SJCRH30 (cell line): ENCODE measurements at places on chromosomes 4 and X.
A peak's percentile ranks its signal among the peaks of the same experiment; 100 is the strongest.

GRCh38 chr4:93645120-93645519 lies 183.4 kb upstream of the ATOH1 start:
- H3K36me3 ChIP-seq = no peaks in the 10 kb centered on the region
- H3K27ac ChIP-seq = no peak overlapping the region
- no peak overlapping the region for H3K4me3 ChIP-seq
- H3K27me3 ChIP-seq = no peaks in the 10 kb centered on the region
- H3K4me1 ChIP-seq = no peaks in the 10 kb centered on the region
- no peak for DNase-seq

- H3K27ac ChIP-seq = no peak overlapping the region
- no peaks in the 10 kb centered on the region for H3K27me3 ChIP-seq
- H3K36me3 ChIP-seq = no peaks in the 10 kb centered on the region
- no peak overlapping the region for H3K4me3 ChIP-seq
- H3K4me1 ChIP-seq = no peaks in the 10 kb centered on the region
- DNase-seq = no peak
These were observed 232.1 kb upstream of the ARSJ start for GRCh38 chr4:114211556-114211955.

DNA sequence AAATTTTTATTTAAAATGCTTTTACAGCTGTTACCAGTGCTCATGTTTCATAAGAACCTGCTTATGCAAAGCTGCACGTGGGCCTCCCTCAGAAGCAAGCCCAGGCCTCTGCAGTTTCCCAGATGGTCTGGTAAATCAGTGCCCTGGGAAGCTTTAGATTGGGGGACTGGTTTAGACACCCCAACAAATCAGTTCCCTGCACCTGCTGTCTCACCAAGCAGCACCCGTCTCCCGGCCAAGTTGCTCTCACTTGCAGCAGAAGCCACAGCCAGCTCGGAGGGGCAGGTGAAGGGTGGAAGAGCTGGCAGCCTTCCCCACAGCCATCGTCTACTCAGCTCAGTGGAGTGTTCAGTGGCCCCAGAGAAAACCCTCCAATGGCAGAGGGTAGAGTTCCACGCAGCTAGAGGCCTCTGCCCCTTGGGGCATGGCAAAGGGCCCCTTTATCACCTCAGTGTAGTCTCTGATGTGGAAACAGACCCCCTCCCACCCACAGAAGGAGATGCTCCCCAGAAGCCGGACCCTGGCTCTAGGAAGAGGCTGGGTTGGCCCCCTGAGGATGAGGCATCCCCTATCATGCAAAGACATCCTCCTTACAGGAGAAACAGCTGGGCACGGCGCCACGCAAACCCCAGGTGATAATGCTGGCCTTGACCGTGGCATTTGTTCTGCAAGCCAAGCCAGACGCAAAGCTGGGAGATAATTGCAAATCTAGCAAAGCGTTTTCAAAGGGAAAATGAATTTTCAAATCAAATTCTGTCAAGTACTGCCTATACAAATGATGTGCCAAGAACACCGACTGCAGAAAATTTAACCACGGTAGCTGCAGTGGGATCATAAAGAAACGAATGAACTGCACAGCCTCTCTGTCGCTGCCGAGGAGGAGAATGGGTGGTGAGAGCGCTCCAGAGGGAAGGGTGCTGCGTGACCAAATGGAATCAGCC lies 51.9 kb downstream of the ZFYVE28 start:
- DNase-seq = no peak
- no peak overlapping the region for H3K4me3 ChIP-seq
- H3K36me3 ChIP-seq = no peaks in the 10 kb centered on the region
- H3K4me1 ChIP-seq = peaks cover 28% of the 10 kb centered on the region
- H3K27me3 ChIP-seq = no peaks in the 10 kb centered on the region
- no peak overlapping the region for H3K27ac ChIP-seq

DNA sequence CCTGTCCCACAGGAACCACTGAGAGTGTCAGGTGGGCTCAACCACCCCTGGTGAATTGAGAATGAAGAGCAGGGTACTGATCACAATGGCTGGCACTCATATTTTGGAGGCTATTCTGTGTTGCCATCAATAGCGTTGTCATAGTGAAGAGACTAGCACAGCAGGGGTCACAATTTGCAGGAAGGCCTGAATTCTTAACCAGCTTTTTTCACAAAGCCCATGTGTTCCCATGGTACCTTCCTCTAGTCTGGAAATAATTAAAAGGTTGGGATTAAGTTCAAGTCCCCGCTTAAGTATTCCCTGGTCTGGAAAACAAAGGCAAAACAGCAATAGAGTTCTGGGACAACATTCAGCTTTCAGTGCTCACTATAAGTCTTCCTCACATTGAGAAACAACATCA lies 1051.7 kb downstream of the C4orf33 start:
- no peak for DNase-seq
- H3K27me3 ChIP-seq = no peaks in the 10 kb centered on the region
- H3K4me3 ChIP-seq = no peak overlapping the region
- H3K4me1 ChIP-seq = no peaks in the 10 kb centered on the region
- H3K36me3 ChIP-seq = no peaks in the 10 kb centered on the region
- H3K27ac ChIP-seq = no peak overlapping the region

- H3K4me1 ChIP-seq = no peaks in the 10 kb centered on the region
- no peak overlapping the region for H3K4me3 ChIP-seq
- no peaks in the 10 kb centered on the region for H3K27me3 ChIP-seq
- no peaks in the 10 kb centered on the region for H3K36me3 ChIP-seq
- DNase-seq = no peak
These were observed 91.1 kb downstream of the RBM46 start for GRCh38 chr4:154872198-154872597.

DNA sequence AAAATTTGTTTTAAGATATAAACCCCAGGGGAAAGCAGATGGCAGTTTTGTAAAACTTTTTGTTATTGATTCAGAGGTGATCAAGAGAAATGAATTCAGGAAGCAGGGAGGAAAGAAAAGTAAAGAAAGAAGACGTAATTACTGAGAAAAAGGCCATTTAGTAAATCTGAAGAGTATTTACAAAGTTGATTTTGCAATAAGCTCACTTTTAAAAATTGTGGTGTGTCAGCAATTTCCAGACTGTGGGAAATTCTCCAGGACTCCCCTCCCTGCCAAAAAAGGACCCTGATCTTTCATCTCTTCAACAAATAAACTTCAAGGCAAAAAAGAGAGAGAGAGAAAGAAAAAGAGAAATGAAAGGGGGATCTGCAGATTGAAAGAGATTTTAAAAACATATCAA lies 36.6 kb downstream of the PCYT1B start:
- no peaks in the 10 kb centered on the region for H3K27me3 ChIP-seq
- no peak for DNase-seq
- no peaks in the 10 kb centered on the region for H3K4me1 ChIP-seq
- H3K36me3 ChIP-seq = no peaks in the 10 kb centered on the region

DNA sequence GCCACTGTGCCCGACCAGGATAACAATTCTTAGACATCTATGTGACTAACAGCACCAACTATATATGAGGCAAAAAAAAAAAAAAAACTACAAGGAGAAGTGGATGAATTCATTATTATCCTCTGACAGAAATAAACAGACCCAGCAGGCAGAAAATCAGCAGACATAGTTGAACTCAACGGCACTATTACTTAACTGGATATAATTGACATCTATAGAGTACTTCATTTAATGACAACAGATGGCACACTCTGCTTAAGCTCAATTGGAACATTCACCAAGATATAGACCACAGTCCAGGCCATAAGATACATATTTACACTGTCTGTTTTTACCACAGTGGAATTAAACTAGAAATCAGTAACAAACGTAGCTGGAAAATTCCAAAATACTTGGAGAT lies 13.3 kb downstream of the CLDN22 start:
- H3K4me1 ChIP-seq = no peaks in the 10 kb centered on the region
- no peaks in the 10 kb centered on the region for H3K27me3 ChIP-seq

DNA sequence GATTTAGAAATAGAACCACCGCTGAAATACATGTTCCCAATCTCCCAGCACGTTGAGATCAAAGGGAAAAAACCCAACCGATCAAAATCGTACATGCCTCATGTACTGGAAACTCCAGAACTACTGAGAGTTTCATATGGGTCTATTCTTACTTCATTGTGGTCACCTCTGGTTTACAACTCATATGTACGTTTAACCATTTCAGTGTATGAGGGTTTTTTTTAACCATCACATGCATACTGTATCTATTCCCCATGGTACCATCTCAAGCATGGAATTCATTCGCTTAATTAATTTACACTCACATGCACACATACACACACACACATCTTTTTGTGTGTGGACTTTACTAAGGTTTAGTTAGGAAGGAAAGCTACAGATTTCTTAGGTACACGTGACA lies 46.0 kb upstream of the CLNK start:
- peaks cover 3% of the 10 kb centered on the region; the same call in 1 of the 2 replicates for H3K27me3 ChIP-seq
- DNase-seq = no peak
- no peak overlapping the region for H3K27ac ChIP-seq

GRCh38 chrX:108947205-108947604 lies 210.8 kb upstream of the IRS4 start:
- H3K27me3 ChIP-seq = no peaks in the 10 kb centered on the region
- no peak overlapping the region for H3K4me3 ChIP-seq
- no peak for DNase-seq
- H3K36me3 ChIP-seq = no peaks in the 10 kb centered on the region

- no peaks in the 10 kb centered on the region for H3K4me1 ChIP-seq
- no peaks in the 10 kb centered on the region for H3K27me3 ChIP-seq
- no peak overlapping the region for H3K4me3 ChIP-seq
- no peak overlapping the region for H3K27ac ChIP-seq
- no peaks in the 10 kb centered on the region for H3K36me3 ChIP-seq
- DNase-seq = no peak
These were observed 109.7 kb upstream of the PNPLA4 start for GRCh38 chrX:8036914-8037313.

DNA sequence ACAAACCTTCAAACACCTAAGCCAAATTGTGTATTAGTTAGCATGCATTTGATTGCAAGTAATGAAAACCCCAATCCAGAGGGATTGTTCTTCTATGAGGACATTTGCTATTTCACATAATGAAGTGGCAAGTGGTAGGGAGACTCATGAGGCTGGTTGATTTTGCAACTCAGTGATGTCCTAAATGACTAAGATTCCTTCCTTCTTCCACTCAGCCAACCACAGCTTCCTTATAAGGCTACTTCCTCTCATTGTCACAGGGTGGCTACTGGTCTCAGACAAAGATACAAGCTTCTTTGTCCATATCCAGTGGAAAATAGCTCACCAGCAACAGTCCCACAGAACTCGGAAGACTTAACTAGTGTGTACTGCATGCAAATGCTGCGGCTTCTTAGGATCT lies 5.3 kb upstream of the OTC start:
- H3K27ac ChIP-seq = no peak overlapping the region

- no peaks in the 10 kb centered on the region for H3K36me3 ChIP-seq
- DNase-seq = peak; percentile 88
- H3K27ac ChIP-seq = no peak overlapping the region; the same call in 1 of the 2 replicates
- H3K27me3 ChIP-seq = no peaks in the 10 kb centered on the region
- peaks cover 10% of the 10 kb centered on the region for H3K4me1 ChIP-seq
- H3K4me3 ChIP-seq = peak overlapping the region; percentile 14
These were observed 29.0 kb upstream of the CCNG2 start for GRCh38 chr4:77127837-77128621.

GRCh38 chr4:138475116-138475515 lies 233.0 kb upstream of the SLC7A11 start:
- peak overlapping the region; percentile 79 for H3K27ac ChIP-seq
- DNase-seq = no peak
- peaks cover 29% of the 10 kb centered on the region for H3K4me1 ChIP-seq
- no peaks in the 10 kb centered on the region for H3K36me3 ChIP-seq
- H3K27me3 ChIP-seq = no peaks in the 10 kb centered on the region

- H3K4me1 ChIP-seq = no peaks in the 10 kb centered on the region
- H3K27ac ChIP-seq = no peak overlapping the region
- no peak for DNase-seq
- no peak overlapping the region for H3K4me3 ChIP-seq
- no peaks in the 10 kb centered on the region for H3K36me3 ChIP-seq
- H3K27me3 ChIP-seq = no peaks in the 10 kb centered on the region
These were observed 1.6 kb downstream of the KDR start for GRCh38 chr4:55123791-55124190.

- no peak overlapping the region for H3K4me3 ChIP-seq
- DNase-seq = peak; percentile 30
- no peaks in the 10 kb centered on the region for H3K27me3 ChIP-seq
- H3K27ac ChIP-seq = no peak overlapping the region
These were observed 43.0 kb upstream of the SCOC start for GRCh38 chr4:140330311-140330900.

DNA sequence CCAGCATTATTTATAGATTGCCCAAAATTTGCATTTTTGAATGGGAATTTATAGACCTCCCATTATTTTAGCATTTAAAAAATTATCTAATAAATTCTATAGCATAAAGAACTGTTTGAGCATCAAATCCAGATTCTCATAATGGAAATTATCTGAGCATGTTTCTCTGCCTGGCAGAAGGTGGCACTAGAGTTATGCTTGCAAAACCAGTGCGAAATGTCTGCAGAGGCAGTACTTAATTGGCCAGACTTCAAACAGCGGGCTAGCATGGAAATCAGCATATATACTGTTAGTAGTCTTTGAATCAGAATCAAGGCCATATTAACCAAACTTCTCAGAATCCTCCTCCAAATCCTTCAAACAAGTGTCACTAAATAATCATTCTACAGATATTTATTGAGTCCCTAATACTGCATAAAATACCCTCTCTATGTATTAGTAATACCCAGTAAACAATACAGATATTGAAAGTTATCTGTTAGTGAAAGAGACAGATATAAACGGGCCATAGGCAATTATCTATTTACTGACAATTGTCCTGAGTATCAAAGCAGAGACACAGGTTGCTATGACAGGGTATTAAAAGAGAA lies 78.7 kb upstream of the DCLK2 start:
- no peak overlapping the region for H3K27ac ChIP-seq
- H3K27me3 ChIP-seq = no peaks in the 10 kb centered on the region
- no peak overlapping the region for H3K4me3 ChIP-seq
- DNase-seq = peak; percentile 58

DNA sequence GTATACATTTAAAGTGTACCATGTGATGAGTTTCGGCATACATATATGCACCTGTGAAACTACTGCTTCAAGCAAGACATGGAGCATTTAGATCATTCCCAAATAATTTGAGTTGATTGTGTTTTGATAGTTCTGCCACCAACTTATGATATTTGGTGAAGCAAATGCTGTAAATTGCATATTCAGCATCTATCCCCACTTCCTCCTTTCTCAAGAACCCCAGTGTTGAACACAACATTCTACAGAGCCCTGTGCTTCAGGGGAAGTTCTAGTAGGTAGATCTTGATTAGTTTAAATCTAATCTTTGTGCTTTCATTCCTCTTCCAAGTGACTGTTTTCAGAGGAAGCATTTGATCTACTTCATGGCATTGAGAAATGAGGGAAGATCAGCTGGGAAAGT lies 5.4 kb upstream of the SHROOM3 start:
- no peaks in the 10 kb centered on the region for H3K36me3 ChIP-seq
- no peak for DNase-seq
- no peak overlapping the region for H3K4me3 ChIP-seq
- no peaks in the 10 kb centered on the region for H3K27me3 ChIP-seq

GRCh38 chr4:113162089-113162488 lies 112.6 kb downstream of the ANK2 start:
- peaks cover 9% of the 10 kb centered on the region for H3K4me1 ChIP-seq
- H3K27me3 ChIP-seq = no peaks in the 10 kb centered on the region
- H3K4me3 ChIP-seq = no peak overlapping the region
- H3K27ac ChIP-seq = no peak overlapping the region

GRCh38 chrX:115234461-115234860 lies 565 bp upstream of the LRCH2 start:
- H3K36me3 ChIP-seq = no peaks in the 10 kb centered on the region
- no peak for DNase-seq
- no peak overlapping the region for H3K27ac ChIP-seq
- peak overlapping the region; percentile 92 for H3K4me3 ChIP-seq

- no peaks in the 10 kb centered on the region for H3K27me3 ChIP-seq
- DNase-seq = no peak
- no peak overlapping the region for H3K27ac ChIP-seq
- no peaks in the 10 kb centered on the region for H3K36me3 ChIP-seq
These were observed 180.7 kb upstream of the GK2 start for GRCh38 chr4:79588679-79589078.
